ENCODE measurements at places on chromosomes 6 and 20.
A peak's percentile ranks its signal among the peaks of the same experiment; 100 is the strongest.

DNA sequence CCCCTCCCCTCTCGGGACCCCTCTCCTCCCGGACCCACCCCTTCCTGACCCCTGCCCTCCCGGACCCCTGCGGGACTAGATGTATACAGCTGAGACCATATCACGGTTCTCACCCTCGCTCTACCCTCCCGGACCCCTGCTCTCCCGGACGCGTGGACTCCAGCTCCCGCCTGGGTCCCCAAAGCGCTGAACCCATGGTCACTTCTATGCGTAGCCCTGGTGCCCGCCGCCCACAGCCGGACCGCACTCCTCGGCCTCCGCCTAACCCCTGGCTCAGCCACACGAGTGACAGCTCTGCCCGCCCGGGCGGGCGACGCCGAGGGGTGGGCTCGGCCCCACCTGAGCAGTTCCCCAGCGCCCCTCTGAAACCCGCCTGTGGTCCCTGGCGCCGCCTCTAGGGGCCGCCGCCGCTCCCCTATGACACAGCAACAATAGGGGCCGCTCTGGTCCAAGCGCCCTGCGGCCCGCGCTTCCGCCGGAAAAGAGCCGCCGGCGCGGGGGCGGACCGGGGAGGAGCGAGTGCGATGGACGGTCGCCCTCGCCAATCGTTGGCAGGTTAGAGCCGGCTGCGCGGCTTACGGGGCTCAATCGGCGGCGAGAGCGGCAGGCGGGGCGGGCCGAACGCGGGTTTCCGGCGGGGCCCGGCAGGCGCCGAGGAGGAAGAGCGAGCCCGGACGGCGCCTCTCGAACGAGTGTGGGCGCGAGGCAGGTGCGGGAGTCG, at the start of gene ADRM1:
TSS of gene ADRM1 (plus strand) at position 657 of the 721 bp plus-strand sequence. CDS start 572 bp downstream, outside the sequence.
- peak; percentile 96 for DNase-seq

DNA sequence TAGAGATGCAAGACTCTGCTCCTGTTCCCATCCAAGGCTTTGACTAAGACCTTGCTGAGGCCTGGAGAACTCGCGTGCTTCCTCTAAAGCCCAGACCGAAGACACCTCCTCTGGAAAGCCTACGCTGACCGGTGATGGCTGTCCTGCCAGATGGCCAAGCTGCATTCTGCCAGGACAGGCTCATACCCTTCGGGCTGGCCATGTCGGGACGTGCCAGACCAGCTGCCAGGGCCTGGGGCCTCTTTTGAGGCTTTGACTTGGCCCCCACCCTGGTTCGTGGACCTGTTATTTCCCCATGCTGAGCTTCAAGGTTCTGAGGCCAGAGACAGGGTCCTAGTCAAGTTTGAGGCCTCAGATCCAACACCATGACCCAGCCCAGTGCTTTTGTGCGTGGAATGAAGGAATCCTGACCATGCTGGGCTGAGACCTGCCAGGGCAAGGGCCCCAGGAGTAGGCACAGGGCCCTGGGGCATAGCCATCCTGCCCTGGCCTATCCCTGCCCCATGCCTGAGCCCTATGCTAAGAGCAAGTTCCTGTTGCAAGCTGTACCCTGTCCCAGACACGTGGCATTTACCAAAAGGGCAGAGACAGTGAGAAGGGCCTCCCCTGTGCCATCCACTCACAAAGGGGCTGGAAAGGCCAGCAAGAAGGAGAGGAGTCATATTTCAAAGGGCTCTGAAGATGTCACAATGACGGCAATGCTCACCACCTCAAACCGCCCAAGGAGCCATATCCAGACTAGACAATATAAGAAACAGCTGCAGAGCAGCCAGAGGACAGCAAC, 42.8 kb downstream of the MRPL14 start:
- no peak for DNase-seq

DNA sequence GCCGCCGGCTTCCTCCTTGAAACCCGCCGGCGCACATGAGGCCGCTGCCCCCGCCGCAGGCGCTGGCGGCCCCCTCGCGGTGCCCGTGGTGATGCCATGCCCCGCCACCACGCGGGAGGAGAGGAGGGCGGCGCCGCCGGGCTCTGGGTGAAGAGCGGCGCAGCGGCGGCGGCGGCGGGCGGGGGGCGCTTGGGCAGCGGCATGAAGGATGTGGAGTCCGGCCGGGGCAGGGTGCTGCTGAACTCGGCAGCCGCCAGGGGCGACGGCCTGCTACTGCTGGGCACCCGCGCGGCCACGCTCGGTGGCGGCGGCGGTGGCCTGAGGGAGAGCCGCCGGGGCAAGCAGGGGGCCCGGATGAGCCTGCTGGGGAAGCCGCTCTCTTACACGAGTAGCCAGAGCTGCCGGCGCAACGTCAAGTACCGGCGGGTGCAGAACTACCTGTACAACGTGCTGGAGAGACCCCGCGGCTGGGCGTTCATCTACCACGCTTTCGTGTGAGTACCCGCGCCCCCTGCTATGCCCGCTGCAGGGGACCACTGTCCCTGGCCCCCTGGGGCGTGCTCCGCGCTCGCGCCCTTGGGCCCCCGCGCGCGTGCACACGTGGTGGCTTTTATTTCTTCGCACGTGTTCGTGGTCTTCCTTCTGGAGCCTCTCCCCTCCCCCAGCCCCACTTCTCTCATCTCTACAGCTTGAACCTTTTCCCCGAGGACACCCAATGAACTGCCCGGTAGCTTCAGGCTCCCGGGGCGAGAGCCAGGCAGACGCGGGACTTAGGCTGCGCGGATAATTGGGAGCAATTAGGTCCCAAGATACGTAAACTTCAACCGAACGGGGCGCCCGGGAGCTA, 453 bp downstream of the KCNQ5 start:
- peak; percentile 81 for DNase-seq

GRCh38 chr6:42960243-42961019, at the start of gene GNMT:
Gene GNMT (plus strand): TSS chr6:42960754. CDS start chr6:42960768, 14 bp downstream.
- DNase-seq, result peak; percentile 49

- no peak for DNase-seq
Observed at GRCh38 chr6:112187736-112188135, 66.6 kb downstream of the LAMA4 start.

DNA sequence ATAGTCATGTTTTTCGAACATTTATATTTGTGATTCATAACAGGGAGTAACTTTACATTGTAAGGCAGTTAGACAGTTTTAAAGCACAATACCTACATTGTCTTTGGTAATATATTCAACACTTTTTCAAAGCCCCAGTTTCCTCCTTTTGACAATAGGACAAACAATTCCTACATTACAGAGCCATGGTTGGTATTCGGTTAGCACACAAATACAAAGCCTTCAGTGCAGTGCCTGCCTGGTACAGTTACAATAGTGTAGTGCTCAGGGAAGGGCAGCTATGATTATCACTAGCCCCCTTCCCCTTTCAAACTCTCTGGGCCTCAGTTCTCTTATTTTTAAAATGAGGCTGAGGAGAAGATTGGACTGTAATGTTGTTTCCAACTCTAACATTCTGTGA, 207.8 kb downstream of the TPBG start:
- no peak for DNase-seq

DNA sequence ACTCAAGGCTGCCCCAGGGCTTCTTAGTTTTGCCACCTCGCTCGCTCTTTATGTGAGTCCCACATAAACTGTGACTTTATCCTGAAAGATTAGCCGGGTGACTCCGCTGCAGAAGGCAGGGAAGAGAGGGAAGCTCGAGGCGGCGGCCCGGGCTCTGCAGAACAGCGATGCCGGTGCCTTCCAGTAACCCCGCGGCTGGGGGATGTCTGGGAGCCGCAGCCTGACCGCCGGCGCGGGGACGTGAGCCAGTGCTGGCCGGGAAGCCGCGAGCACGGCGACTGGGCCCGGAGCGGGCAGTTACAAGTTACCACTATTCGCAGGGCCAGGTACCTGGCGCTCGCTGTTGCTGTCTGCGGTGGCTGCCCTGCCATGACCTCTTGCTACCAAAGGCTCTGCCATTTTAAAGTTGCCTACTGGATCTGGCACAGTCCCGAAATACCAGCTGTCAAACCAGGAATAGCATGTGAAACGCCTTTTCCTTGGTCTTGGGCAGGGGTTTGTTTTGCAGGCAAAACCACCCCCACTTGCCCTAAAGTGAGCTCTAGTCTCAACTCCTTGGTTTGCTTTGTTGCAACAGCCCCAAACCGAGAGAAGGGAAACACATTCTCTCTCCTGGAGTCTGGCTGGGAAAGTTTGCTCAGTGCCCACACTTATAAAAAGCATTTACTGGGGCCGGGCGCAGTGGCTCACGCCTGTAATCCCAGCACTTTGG, 124.0 kb upstream of the SLC2A12 start:
- DNase-seq, result no peak

GRCh38 chr6:38843798-38844197, 128.7 kb downstream of the DNAH8 start:
- no peak for DNase-seq

DNA sequence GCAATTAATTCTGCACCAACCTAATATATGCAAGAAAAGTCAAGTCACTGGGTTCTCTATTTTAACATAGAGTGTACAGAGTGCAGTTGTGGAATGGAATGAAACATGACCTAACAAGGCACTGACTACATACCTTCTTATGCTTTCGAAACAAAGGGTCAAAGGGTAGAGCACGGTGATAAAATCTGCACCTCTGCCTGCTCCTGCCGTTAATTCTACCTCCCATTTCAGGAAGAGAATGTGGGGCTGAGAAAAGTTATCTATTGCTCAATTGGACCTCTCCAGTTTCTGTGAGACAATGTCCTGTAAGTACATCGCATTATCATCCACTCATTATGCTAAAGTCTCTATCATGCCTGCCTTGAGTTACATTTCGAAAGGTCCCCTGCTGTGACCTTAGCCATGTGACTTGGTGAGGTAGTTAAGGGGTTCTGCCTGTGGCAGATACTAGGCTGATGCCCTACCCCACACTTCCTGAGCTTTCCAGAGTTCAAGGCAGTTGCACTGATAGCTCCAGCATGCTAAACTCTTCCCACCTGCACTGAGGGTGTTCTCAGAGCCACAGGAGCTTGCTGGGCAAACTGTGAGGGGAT, 14.0 kb upstream of the MOCS1 start:
- no peak for DNase-seq

DNA sequence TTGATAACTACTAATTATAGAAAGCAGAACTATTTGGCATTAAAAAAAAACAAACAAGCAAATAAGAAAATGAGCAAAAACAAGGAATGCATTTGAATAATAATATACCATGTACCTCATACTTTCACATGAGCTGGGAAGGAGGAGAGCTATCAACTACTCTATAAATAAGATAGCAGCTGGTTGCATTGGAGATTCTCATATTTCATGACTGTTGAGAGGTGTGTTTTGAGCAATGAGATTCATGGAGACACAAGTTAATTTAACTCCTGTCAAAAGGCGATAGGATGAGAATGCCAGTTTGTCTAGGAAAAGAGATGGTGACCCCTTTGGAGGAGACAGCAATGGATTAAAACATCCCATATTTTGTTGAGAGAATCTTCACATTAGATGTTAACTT, 348.8 kb upstream of the SPTLC3 start:
- DNase-seq, result no peak

- DNase-seq, result no peak
Observed at GRCh38 chr6:163814494-163815364, 400.2 kb downstream of the QKI start.

- DNase-seq, result no peak
Observed at GRCh38 chr6:110543106-110543505, 66.7 kb upstream of the SLC22A16 start.

DNA sequence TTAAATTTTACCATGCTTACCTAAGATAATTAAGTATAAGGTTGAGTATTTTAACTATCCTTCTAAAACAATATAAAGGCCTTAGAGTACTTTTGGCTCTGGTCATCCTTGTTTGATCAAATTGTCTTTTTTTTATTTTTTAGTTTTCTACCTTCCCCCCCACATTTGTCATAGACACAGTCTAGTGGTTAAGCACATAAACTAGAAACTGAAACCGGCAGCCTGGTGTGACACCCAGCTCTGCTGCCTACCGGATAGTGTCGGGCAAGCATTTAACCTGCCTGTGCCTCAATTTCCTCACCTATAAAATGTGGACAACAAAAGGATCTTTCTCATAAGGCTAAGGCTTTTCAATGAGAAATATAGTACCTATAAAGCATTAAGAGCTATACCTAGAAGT, 21.6 kb upstream of the TULP4 start:
- peak; percentile 67 for DNase-seq

DNA sequence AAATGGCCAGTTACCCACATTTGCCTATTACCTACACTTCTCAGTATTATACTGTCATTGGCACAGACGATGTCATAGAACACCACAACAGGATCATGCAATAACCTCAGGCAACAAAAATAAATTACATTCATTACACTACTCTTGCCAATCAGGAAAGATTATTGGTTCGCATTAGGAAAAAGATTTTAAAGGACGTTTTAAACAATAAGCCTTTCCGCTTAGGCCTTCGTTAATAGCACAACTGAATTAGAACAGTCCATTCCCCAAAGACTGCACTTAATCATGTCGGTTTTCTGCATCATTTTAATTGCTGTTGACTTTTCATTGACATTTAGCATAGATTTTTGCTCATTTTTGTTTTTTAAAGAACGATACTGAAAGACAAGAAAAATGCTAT, 912 bp upstream of the SENP6 start:
- DNase-seq, result no peak

- DNase-seq, result peak; percentile 1
Observed at GRCh38 chr20:6769903-6770785, 2.7 kb downstream of the BMP2 start.

DNA sequence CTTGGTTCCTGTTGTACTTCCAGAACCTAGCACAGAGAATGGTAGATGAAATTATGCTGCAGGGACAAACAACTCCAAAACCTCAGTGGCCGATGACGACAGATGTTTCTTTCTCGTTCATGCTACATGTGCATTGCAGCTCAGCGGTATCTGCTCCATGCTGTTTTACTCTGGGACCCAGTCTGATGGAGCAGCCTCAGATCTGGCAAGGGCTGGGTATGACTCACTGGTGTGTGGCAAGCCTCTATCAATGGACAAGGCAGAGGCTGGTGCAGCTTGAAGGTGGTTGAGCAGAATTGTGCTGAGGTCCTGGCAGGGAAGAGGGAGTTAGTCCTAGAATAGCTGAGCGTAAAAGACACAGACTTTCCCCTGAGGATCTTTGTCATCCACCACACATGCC, 10.3 kb upstream of the BLCAP start:
- DNase-seq, result no peak

GRCh38 chr6:31272436-31272835, 544 bp upstream of the HLA-C start:
- DNase-seq, result no peak

DNA sequence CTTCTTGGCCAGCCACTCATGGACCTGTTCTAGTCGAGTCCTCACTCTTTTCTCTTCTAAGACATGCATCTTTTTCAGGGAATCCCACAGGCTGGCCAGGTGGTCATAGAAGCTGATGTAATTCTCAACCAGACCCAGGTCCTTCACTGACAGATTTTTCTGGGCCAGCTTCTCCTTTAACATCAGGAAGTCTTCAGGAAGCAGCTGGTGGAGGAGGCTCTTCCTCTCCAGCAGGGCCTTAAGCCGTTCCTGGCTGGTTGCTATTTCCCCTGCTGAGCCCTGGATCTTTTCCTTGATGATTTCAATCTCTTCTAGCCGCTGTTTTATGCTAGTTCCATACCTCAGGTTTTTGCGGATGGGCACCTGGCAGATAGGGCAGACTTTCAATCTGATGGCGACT, 28.6 kb downstream of the DDX27 start:
- DNase-seq, result no peak
